Astrocyte (in vitro differentiated cells and primary cell): ENCODE measurements at places on chromosomes 2 and 18. TPM values are rescaled to one million over a fixed set of nuclear protein-coding genes. Genes with fewer than 3 reads are reported as not detected.
A peak's percentile ranks its signal among the peaks of the same experiment; 100 is the strongest.

Gene SCN3A
- total RNA-seq = 1.4 and 2.1 TPM in 2 replicates

Gene EXOC6B
- total RNA-seq = 26.2 and 31.8 TPM in 2 replicates

Gene SIX3
- 0.48 and 1.7 TPM in 2 replicates for total RNA-seq

Gene SULT1C3
- not detected in 2 replicates for total RNA-seq

Gene IL1RL1
- 0.27 TPM in 1 of 2 replicates, not detected in the other for total RNA-seq

Gene FER1L5
- 0.16 and 0.19 TPM in 2 replicates for total RNA-seq

Gene EPB41L5
- 13.5 and 16.2 TPM in 2 replicates for total RNA-seq

Gene IL1R1
- 6.9 and 7.5 TPM in 2 replicates for total RNA-seq

Gene GNLY
- total RNA-seq = not detected in 2 replicates

- peak; percentile 20 for DNase-seq
Observed at GRCh38 chr18:73717570-73717969, 430.1 kb downstream of the FBXO15 start.

GRCh38 chr2:21916934-21917522 lies 793.3 kb downstream of the TDRD15 start:
- DNase-seq = no peak

GRCh38 chr2:240604291-240604938 lies 17.9 kb downstream of the CAPN10 start:
- DNase-seq = no peak

DNA sequence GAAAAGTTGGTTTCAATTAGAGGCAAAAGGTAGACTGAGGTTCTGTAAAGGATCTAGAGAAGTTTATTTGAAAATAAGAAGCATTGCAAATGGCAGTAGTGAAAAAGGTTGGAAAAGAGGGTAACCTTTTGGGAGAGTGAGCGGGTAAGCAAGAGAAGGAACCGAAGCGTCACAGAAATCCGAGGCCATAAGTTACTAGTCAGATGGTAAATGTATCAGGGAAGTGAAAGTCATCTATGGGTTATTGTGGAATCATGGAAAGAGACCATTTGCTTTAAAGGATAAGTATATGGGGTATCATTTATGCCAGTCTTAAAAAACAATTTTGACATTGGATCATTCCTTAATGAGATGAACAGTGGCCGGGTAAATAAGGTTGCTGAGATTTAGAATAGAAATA lies 30.5 kb downstream of the EML4 start:
- DNase-seq = no peak

DNA sequence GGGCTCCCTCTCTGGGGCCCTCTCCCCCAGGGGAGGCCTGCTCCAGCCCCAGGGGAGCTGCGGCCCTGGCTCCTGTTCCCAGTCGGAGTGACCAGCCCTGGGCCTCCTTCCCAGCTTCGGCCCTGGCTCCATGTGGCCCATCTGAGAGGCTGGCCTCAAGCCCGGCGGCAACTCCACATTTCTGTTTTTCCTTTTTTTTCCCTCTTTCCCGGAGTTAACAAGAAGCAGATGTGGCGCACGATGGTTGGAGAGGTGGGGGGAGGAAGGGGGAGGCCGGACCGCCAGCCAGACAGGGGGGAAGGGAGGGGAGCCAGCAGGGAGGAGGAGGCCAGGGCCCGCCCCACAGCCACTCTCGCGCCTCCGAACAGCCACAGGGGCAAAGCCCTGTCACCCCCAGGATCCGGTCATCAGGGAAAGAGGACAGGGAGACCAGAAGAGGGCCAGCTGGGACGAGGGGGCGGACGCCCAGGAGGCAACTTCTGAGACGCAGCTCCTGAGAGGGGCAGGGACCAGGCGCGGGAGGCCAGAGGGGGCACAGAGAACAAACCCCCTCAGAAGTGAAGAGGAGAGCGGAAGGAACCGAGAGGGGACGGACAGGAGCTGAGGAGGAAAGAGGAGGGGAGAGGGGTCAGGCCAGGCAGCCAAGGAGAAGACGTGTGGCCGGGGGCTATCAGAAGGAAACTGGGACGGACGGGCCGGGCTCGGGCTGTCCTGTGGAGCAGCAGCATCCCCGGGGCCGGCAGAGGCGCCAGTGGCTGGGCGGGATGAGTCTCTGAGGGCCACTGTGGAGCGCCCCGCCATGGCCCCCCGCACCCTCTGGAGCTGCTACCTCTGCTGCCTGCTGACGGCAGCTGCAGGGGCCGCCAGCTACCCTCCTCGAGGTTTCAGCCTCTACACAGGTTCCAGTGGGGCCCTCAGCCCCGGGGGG lies at the start of gene EMILIN1:
Gene EMILIN1, plus strand, starts transcription at position 349 of the 928 bp plus-strand sequence. Its CDS starts 451 bp downstream, at position 800.
- DNase-seq = peak; percentile 90

DNA sequence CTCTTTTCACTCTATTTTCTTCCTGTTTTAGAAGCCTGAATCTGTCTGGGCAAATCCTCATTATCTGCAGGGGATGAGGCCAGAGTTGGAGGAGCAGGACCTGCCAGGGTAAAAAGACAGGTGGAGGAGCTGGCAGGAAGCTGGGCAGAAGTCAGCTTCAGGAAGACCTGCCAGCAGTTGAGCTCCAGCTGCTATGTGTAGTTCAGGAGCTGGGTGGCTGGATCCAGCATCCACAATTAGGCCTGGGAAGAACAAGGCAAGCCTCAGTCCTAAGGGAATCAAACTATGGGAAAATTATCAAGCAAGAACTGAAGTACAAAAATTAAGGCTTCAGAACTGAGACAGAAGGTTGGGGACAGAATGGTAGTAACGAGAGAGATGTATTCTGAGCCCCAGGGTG lies 174.0 kb downstream of the MREG start:
- DNase-seq = no peak

DNA sequence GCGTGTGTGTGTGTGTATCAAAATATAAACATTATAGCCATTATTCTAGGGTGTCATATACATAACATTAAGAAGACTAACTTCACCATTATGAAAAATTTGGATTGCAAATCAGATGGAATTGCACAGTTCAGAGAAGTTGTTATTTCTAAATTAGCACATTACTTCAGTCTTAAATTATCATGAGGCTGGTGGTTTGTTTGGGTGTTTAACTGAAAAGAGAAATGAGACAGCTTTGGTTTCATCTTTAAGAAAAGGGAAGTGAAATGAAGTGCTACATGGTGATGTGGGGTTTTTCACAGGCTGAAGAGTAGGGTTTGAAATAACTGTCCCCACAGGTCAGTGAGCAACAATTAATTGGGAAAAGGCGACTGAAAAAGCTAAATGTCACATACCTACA lies 161.2 kb upstream of the XIRP2 start:
- no peak for DNase-seq

DNA sequence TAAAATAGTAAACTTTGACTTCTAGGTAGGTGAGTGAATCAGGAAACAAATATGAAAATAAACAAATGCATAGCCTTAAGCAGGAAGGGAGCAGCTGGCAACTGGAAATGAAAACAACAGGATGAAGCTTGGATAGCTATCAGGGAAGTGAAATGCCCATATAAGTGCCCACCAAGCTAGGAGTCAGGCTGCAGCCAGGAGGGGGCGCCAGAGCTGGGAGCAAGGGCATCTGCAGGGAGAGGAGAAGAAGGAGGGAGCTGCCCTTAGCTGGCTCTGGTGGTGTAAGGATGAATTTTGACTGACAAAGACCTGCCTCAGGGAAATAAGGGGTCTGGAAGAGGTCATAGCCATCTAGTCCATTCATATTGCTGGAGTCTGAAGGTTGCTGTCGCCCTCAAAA lies 298.3 kb downstream of the TDRD15 start:
- no peak for DNase-seq
